ENCODE measurements at places on chromosomes 13 and 19.

DNA sequence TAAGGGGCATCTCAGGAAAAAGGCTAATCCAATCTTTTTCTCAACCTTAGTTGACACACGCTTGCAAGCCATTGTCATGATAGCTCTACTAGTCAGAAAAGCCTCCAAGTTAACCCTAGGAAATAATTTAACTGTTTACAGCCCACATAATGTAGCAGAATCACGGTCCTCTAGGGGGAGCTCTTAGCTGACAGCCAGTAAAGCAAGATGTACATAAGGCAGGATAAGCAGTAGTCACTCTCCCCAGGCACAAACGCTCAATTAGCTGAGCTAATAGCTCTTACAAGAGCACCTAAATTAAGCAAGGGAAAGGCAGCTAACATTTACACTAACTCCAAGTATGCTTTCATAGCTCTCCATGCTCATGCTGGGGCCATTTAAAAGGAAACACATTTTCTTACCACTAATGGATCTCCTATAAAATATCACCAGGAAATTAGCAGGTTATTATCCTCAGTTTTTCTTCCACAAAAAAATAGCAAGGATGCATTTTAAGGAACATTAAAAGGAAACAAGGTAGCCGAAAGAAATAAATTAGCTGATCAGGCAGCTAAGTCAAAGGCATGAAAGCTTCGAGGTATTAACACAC, 33.7 kb upstream of the ZSCAN5A start:
- no peak for DNase-seq

DNA sequence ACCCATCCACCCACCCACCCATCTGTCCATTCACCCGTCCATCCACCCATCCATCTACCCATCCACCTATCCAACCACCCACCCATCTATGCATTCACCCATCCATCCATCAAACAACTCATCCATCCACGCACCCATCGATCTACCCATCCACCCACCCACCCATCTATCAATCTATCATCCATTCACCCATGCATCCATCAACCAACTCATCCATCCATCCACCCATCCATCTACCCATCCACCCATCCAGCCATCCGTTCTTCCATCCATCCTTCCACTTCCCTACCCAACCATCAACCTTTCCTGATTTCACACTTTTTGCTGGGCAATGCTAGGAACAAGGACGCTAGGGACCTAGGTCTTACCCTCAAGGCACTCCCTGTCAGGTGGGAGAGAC, 2.1 kb downstream of the TMEM238 start:
- DNase-seq = no peak

DNA sequence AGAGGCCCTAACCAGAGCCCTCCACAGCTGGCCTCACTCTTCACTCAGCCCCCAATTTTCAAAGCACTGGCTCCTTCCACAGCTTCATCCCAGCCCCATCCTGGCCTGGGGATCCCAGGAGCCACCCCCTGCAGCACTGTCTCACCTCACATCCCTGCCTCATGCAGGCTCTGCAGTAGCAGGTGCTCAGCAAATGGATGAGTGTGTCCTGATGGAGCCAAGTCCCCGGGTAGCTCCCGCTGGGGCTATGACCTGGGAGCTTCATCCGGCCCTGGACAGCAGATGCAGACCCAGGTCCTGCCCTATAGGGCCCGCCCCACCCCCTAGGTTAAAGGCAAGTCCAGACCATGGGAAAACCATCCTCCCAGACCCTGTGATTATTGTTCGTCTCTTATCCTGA, 143.2 kb upstream of the ZNF507 start:
- DNase-seq = no peak

GRCh38 chr13:94198681-94199080, 280.8 kb downstream of the DCT start:
- DNase-seq = no peak

DNA sequence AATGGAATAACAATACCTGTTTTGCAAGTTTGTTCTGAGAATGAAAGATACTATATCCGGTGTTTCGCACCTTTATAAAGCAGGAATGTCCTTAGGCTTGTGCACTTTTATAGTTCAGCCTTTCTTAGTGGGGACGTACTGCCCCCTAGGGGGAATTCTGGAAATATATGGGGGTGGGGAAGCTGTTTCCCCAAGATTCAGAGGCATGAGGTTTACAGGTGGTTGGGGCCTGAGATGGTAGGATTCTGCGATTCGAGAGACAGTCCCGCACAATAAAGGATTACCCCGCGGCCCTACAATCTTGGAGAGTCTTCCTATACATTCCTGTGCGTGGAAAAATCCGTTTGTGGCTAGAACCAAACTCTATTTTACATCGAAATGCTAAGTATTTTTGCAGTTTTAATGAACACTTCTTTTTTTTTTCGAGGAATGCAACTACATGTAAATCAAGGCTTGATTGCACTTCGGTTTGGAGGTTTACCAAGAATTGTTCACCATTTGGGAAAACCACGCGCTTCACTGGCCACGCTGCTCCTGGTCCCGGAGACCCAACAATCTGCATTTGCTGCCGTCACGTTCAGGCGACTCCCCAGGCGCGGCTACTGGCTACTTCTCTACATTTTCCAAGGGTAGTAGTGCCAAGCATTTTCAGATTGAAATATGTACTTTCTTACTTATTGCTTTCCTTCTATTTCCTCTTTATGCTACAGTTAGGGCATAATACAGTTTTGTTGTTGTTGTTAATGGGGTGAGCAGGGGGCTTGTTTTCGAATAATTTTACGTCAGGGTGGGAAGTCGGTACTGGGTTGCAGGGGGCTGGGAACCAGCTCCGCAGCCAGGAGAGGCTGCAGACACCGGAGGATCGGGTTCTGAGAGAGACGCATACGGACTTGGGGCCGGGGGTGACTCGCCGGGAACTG, 830 bp downstream of the NEK5 start:
- DNase-seq = peak; percentile 72

DNA sequence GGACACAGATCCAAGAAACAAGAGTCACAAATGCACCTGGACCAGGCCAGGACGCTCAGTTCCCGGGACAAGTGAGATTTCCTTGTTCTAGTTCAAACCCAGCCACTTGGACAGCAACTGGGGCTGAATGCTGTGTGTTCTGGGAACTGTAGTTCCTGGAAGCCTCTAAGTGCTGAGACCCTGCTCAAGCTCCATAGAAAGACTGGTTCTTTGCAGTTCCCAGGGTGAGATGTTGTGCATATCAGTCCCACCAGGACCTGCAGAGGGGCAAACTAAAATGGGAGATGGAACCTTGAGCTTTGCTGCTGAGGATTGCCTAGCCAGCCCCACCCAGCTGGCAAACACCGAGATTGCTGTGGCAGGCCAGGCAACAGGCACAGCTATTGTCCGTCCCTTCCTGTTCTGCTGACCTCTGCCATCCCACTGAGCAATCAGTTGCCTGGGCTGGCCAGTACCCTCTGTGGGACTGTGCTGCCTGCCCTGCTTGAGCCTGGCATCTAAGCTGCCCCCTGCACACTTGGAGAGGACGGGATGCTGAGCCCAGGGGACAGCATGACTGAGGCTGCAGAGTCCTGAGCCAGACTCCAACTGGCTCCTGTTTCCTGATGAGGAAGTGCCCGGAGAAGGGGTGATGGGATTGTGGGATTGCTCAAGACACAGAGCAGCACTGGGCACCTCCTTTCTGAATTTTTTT, 1.4 kb upstream of the GIPC1 start:
- DNase-seq = no peak

- DNase-seq = no peak
These were observed 6.1 kb upstream of the BTBD2 start for GRCh38 chr19:2021453-2022140.

- no peak for DNase-seq
These were observed 5.6 kb downstream of the PLEKHA4 start for GRCh38 chr19:48862827-48863226.

DNA sequence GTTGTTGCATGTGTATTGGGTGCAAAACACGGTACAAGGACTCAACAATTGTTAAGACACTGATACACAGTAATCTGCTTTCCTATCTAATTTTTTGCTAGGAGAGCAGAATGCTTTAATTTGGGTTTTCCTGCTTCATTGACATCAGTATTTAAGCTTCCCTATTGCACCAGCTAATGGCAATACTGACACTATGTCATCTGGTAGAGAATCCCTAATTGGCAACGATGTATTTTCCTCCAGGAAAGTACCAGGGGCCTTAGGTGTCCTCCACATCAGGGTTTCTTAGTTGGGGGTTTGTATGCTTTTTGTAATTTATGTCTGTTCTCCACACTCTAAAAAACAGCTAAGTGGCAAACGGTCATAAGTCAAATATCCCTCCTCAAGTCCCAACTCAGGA, 76.5 kb upstream of the FRY start:
- no peak for DNase-seq

DNA sequence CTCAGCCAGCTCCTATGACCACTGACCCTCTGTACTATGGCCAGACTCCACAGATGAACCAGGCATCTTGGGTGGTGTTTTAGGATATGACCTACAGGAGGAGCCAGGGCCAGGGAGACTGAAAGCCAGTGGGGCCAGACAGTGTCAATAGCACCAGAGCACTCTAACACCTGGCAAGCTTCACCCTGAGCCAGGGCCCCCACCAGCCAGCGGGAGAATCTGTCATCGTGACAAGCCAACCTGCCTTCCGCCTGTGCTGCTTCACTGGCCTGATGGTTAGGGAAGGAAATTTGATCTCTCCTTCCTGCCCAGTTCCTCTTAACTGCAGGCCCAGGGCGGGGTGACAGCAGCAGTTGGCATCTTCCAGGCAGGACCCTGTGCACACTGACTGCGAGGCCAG, 222.4 kb downstream of the UQCRFS1 start:
- peak; percentile 41 for DNase-seq

- no peak for DNase-seq
These were observed 166.9 kb downstream of the DCLK1 start for GRCh38 chr13:35964011-35964862.

DNA sequence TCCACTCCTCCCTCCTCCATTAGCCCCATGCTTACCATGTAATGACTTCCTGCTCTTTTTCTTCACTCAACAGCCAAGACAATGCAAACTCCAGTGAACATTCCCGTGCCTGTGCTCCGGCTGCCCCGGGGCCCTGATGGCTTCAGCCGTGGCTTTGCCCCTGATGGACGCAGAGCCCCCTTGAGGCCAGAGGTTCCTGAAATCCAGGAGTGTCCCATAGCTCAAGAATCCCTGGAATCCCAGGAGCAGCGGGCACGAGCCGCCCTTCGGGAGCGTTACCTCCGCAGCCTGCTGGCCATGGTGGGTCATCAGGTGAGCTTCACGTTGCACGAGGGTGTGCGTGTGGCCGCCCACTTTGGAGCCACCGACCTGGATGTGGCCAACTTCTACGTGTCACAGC, 2.9 kb upstream of the PPP1R37 start:
- DNase-seq = peak; percentile 90

DNA sequence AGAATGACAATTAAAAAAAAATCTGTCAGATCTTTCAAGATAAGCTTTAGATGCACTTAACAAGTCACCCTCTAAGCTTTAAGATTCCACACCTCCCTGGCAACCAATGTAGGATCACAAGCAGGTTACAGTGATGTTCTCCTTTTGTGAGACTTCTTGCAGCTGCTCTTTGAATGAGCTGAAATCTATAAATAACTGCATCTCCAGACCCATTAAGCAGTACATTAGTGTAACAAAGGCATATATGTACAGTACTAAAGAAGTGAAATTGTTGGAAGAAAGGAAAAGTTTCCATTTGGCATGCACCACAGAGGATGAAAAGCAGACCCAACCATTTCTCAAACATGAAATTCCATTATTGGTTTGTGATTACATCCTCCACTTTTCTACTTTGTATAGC, 364.7 kb downstream of the ENOX1 start:
- DNase-seq = no peak

DNA sequence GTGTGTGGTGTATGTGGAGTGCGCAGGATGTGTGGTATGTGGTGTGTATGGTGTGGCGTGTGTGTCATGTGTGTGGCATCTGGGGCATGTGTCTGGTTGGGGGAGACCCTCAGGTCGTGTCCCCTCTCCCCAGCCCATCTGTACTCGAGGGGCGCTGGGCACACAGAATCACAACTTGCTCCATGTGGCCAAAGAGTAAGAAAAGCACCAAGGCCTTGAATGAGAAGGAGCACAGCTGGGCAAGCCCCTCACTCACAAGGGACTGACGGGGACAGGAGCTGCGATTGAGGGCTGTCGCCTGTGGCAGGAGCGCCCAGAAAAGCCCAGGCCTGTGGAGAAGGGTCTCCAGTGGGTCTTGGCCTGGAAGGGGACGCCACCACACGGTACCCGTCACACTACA, 62.8 kb downstream of the PEPD start:
- peak; percentile 14 for DNase-seq
